ENCODE measurements at places on chromosomes 4 and X. TPM values are rescaled to one million over a fixed set of nuclear protein-coding genes. Genes with fewer than 3 reads are reported as not detected.

The RBM46 gene
- 33.4 TPM for polyA plus RNA-seq

The RIBC1 gene
- polyA plus RNA-seq = 0.55 TPM

The ADH5 gene
- polyA plus RNA-seq = 250 TPM

The TLL1 gene
- polyA plus RNA-seq = 0.56 TPM

The DUSP21 gene
- not detected for polyA plus RNA-seq

The SGCB gene
- 10.8 TPM for polyA plus RNA-seq

The SPANXA1 gene
- not detected for polyA plus RNA-seq

The VCX3B gene
- polyA plus RNA-seq = 1.1 TPM

The TMEM184C gene
- polyA plus RNA-seq = 15.1 TPM

The IL9R gene
- polyA plus RNA-seq = 0.21 TPM

The FGFBP2 gene
- polyA plus RNA-seq = 0.37 TPM

The GAB1 gene
- polyA plus RNA-seq = 4.0 TPM

The RASSF6 gene
- polyA plus RNA-seq = 0.37 TPM

The MAOB gene
- 1.1 TPM for polyA plus RNA-seq

The MAGEA1 gene
- not detected for polyA plus RNA-seq

The EDNRA gene
- polyA plus RNA-seq = 1.5 TPM

The GAR1 gene
- polyA plus RNA-seq = 98.7 TPM

The GRK4 gene
- 1.3 TPM for polyA plus RNA-seq

The MAGEA2 gene
- polyA plus RNA-seq = 1.5 TPM

The ARMCX1 gene
- polyA plus RNA-seq = 27.9 TPM

The SHOX gene
- polyA plus RNA-seq = not detected

All from GM23338 (cell line).